Fibroblast of the aortic adventitia (primary cell): ENCODE measurements at places on chromosomes 2 and 18. TPM values are rescaled to one million over a fixed set of nuclear protein-coding genes. Genes with fewer than 3 reads are reported as not detected.

GRCh38 chr2:229672021-229672420 is 42.3 kb downstream of the DNER start:
- no peak for DNase-seq

GRCh38 chr18:72160510-72161445 is 383.4 kb downstream of the CBLN2 start:
- no peak for DNase-seq

The CRYGD gene
- total RNA-seq: not detected in 2 replicates

DNA sequence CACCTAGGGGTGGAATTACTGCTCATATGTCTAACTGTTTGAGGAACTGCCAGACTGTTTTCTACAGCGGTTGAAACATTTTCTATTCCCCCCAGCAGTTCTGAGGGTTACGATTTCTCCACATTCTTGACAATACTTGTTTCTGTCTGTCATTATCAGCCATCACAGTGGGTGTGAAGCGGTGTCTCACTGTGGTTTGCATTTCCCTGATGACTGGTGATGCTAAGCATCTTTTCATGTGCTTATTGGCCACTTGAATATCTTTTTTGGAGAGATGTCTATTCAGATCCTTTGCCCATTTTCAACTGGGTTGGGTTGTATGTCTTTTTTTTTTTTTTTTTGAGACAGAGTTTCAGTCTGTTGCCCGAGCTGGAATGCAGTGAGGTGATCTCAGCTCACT is 63.0 kb downstream of the ADNP2 start:
- DNase-seq: peak; percentile 12

The ITPRIPL1 gene
- total RNA-seq: 2.5 and 3.4 TPM in 2 replicates

The CDKL4 gene
- 0.90 and 10.4 TPM in 2 replicates for total RNA-seq
